ENCODE measurements at places on chromosomes 5 and 9.

DNA sequence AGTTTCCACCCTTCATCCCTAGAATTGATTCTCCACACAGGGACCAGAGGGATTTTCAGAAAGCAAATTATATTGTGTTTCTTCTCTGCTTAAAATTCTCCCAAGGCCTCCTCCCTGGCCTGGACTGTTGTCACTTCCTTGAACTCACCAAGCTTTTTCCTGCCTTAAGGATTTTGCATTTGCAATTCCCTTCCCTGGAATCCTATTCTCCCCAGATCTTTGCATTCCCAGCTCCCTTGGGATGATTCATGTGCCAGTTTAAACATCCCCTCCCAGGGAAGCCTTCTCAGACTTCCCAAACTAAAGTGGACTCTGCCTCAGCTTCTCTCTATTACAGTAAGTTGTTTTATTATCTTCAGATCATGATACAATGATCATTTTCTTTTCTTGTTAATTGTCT, 35.2 kb upstream of the PDE8B start:
- no peak for DNase-seq

- DNase-seq = no peak
Observed at GRCh38 chr5:158995694-158996173, 104.0 kb downstream of the EBF1 start.

- no peak for DNase-seq
Observed at GRCh38 chr5:159452480-159453167, 122.3 kb upstream of the IL12B start.

GRCh38 chr5:160520609-160521391, 99.1 kb downstream of the PTTG1 start:
- DNase-seq = no peak

GRCh38 chr5:111776913-111777781, 20.2 kb upstream of the NREP start:
- DNase-seq = no peak

All from stimulated activated CD8-positive, alpha-beta memory T cell treated with anti-CD3 and anti-CD28 coated beads, Interleukin-15, amount 100 ng/mL, for 1 hour (primary cell).